ENCODE measurements at places on chromosomes 2 and 18.

DNA sequence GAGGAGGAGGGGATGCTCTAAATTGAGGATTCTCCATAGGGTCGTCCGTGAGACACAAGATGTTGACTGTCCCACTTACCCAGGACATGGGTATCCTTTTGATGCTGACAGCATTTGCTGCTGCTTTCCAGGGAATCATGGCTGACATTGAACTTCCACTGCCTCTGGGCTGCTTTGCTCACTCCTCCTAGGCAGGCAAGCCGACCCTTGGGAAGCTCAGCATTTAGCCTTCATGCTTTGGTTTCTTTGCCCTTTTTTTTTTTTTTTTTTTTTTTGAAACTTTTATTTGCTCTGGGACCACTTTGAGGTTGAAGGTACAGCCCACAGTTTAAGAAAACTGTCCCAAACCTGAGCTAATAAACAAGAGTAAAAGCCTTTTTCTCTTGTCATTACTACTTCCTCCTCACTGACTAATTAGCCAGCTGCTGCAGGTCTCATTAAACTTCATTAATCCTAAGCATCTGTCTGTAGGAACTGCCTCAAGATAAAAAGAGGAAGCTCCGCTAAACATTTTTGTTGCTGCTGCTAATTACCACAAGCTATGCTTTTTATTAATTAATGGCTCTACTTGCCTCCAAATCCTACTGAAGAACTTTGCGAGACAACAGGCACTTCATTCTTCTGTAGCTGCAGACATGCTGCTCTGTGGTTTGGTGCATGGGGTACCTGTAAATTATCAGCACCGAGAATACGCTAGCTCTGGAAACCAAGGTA is 125.4 kb downstream of the SPTBN1 start:
- no peak for DNase-seq

GRCh38 chr2:169082995-169083394 is 13.6 kb downstream of the DHRS9 start:
- DNase-seq, result no peak

- no peak for DNase-seq
Observed at GRCh38 chr18:74533666-74534065, 634 bp upstream of the CNDP1 start.

DNA sequence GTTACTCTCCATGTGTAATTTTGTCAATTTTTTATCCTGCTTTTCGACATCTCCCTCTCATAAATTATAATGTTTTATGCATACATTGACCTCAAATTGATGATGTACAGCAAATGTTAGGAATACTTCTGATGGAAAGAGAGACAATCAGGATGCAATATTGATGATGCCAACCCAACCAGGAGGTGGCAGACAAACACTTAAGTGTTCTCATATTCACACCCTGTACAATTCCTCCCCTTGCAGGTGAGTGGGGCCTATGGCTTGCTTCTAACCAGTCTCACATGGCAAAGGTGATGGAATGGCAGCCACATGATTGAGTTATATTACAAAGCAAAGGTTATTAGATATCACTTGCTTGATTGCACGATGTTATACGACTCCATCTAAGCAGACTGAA is 594.3 kb upstream of the REG3G start:
- no peak for DNase-seq

GRCh38 chr2:186561467-186562208 is 28.2 kb upstream of the ITGAV start:
- DNase-seq, result no peak

- DNase-seq, result no peak
Observed at GRCh38 chr2:153532140-153532539, 53.6 kb upstream of the RPRM start.

- DNase-seq, result no peak
Observed at GRCh38 chr2:57981083-57981768, 65.4 kb upstream of the VRK2 start.

DNA sequence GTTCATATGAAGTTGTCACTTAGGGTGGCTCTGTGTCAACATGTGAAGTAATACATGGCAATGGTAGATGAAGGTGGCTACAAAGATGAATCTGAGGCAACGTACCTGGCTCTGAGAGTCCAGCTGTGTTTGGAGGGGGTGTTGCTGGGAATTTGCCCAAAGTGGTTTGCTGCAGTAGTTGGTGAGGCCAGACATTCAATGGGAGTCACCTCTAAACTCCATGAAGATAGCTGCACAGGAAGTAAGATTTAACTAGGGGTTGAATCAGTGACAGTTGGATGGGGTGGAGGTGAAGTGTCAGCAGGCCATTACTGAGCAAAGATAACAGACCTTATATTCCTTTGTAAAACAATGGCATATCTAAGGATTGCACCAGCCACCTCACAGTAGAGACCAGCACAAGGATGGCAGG is 71.8 kb downstream of the NUP35 start:
- DNase-seq, result no peak

DNA sequence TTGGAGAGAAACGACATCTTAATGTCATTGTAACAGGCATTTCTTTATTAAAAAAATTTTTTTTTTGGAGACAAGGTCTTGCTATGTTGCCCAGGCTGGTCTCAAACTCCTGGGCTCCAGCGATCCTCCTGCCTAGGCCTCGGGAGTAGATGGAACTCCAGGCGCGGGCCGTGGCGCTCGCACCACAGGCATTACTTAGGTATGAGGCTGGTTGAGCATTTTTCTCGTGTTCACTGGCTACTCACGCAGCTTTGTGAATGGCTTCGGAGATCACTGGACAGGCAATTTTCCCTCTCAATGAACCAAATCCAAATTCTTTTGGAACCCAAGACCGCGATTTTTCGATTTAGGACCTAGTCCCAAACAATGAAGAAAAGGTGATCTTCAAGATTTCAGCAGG is 795 bp upstream of the TCF7L1 start:
- no peak for DNase-seq

- no peak for DNase-seq
Observed at GRCh38 chr2:75027886-75028285, 69.4 kb downstream of the POLE4 start.

GRCh38 chr2:28751252-28751955 is at the start of gene PPP1CB:
Gene PPP1CB (plus strand): TSS chr2:28751830. CDS start chr2:28752125, 295 bp downstream.
- DNase-seq, result peak; percentile 91

GRCh38 chr2:110637093-110637492 is 40.8 kb downstream of the BUB1 start:
- DNase-seq, result no peak

DNA sequence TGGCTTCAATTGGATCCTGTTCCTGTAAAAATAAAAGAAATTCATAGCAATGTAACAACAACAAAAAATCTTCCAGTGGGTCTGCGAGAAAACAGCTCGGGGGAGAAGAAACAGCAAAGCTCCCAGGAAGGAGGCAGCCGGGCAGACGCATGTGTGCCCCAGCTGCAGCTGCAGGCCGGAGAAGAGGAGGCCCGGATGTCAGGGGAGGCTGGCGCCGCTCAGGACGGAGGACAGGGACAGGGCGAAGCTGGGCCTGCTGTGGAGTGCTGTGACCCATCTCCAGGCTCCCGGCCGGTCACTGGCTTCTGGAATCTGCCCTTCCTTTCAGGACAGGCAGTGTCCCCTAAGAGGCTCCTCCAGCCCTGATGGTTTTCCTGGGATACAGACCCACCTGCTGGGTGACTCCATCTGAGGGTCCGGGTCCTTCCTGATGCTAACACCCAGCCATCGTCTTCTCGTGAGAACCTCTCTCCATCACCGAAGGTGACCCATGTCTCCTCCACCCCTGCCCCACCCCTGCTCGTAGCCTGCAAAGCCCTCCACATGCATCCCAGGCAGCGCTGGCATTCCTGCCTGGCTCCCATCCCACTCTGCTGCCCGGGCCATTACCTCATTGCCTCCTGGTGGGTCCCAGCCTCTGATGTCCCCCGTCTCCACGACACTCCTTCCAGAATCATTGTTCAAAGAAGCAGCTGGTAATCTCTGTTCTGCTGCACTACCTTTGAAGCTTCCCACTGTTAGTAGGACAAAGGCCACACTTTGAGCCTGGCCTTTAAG is 145.4 kb upstream of the TWIST2 start:
- no peak for DNase-seq

- DNase-seq, result no peak
Observed at GRCh38 chr18:32040936-32041335, 22.3 kb downstream of the RNF125 start.

DNA sequence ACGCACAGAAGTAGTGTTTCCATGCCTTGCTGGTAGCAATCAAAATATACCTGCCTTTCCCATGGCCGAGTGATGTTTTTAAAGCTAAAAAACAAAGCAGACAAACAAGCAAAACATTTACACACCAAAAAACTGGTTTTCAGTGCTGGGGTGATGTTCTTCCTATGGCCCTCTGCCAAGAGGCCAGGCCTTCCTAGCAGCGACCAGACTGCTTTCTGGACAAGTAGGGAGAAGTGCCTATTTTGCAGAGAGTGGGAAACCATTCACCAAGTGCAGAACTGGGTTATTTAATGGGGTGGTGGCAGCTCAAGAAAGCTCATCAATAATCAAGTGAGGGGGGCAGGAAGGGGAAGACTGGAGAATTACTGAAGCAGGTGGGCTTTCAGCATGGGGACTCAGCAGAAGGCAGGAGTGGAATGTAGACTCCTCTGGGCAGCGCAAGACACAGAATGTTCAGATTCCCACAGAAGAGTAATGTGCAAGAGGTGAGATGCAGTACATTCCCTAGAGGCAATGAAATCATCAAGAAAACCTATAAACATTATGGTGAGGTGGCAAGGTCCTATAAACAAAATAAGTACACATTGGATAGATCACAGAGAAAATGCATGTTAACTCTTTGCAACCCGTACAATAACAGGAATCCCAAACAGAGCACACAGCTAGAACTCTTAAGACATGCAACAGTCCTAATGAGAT is 44.0 kb downstream of the CPO start:
- no peak for DNase-seq

DNA sequence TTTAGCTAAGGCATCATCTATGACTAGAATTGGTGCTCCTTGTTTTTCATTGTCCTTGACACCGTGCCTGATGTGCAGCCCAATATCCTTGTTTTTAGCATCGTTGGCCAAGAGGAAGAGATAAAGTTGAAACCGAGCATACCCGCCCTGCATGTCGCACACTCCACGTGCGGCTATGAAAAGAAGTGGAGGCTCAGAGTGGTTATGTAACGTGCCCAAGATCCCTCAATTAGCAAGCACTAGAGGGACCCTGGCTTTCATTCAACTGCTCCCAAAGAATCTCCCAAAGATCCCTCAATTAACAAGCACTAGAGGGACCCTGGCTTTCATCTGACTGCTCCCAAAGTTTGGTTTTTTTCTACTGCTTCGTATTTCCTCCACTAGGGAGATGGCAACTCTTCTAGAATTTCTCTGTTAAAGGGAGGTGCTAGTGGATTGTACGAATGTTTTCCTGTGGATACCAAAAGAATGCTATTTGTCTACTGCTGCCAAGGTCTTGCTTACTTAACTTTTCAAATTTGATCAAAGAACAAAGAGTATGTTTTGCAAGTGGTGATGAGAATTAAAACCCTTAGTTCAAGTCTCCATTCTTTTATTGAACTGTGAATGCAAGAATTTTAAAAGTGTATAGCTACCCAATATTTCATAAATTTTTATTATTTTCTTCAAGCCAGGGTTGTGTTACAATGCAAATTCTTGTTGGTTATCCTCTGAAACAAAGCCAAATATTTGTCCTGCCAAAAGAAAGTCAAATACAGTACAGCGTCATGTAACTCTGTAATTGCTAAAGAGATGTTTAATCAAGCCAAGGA is 92.1 kb downstream of the AOX1 start:
- no peak for DNase-seq

DNA sequence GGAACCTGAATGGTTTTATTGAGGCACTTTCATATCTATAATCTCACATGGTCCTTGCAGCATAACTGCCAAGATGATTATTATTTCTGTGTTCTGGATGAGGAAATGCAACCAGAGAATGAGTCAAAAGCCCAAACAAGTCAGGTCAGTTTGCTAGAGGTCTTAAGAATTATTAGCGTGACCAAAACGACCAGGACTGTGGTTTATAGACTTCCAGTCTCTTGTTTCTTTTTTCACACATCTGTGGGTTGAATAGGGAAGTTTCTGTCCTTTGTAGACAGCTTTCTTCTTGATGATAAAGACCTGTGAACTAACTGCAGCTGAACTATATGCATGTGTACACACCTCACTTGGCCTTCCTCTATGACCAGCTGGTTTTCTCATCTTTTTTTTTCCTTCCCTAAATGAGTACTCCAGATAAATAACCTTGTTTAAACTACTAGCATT is 13.9 kb downstream of the ADAM23 start:
- DNase-seq, result no peak

- no peak for DNase-seq
Observed at GRCh38 chr2:176105730-176106580, 1.1 kb upstream of the HOXD11 start.

DNA sequence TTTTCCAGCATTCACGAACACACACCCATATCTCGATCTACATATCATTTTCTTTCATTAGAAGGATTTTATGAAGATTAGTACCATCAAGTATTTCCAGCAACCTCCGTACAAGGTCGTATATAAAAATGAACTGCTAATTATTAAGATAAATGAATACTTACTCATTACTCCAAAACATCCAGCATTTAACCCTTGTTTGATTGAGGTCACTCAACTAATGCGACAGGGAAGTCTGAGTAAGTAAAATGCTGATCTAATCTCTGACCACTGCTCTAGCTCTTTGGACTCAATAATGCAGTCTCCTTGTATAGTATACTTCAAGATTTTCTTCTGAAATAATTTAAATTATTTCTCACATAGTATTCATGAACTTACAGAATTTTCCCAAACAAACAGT is 2.0 kb downstream of the ABHD3 start:
- no peak for DNase-seq

GRCh38 chr2:102620332-102620731 is 979 bp downstream of the SLC9A2 start:
- no peak for DNase-seq

GRCh38 chr18:2879889-2880288 is 33.1 kb downstream of the EMILIN2 start:
- no peak for DNase-seq

DNA sequence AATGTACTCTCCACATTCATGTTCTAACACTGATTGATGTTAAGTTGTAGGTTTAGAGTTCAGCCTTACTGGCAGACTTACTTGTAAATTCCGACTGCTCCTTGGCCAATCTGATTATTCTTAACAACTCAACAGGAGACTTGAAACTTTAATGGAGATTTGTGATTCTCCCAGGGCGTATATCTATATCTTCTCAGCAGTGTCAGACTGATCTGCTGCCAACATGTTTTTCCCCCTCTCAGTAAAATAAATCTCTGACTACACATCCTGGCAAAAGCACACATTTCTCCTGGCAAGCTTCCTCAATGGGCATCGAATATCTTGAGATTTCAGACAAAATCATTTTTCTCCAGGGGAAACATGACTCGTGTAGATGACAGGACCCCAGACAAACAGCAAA is 1041.2 kb downstream of the DPP10 start:
- DNase-seq, result no peak

DNA sequence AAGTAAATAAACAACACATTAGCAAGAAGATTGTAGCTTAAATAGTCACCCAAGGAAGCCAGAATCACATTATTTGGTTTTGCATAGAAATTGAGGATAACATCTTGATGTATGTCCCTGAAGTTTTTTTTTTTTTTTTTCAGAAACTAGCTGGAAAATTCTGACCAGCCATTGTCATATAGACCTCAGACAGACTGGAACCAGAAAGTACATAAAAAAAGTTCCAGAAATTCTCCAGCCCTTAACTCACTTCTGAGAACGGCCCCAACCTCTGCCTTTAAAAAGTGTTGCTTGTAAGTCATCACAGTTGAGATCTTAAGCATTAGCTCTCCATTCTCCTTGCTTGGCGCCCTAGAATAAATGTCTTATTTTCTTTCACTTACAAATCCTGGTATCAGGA is 350.5 kb downstream of the CCDC85A start:
- no peak for DNase-seq

- DNase-seq, result no peak
Observed at GRCh38 chr2:58852243-58852642, 611.1 kb upstream of the FANCL start.

- no peak for DNase-seq
Observed at GRCh38 chr2:8611700-8612099, 70.2 kb upstream of the ID2 start.
